ENCODE measurements at places on chromosomes 12 and 14. TPM values are rescaled to one million over a fixed set of nuclear protein-coding genes. Genes with fewer than 3 reads are reported as not detected.

DNA sequence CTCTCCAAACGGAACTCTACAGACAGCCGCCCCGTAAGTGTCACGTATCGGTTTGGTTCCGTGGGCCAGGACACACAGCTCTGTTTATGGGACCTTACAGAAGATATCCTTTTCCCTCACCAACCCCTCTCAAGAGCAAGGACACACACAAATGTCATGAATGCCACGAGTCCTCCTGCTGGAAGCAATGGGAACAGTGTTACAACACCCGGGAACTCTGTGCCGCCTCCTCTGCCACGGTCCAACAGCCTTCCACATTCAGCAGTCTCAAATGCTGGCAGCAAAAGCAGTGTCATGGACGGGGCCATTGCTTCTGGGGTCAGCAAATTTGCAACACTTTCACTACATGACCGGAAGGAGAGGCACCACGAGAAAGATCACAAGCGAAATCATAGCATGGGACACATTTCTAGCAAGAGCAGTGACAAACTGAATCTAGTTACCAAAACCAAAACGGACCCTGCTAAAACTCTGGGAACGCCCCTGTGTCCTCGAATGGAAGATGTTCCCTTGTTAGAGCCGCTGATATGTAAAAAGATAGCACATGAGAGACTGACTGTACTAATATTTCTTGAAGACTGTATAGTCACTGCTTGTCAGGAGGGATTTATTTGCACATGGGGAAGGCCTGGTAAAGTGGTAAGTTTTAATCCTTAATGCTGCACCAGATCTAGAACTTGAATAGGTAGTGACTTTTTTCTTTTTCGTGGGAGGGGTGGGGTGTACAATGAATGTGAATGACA lies 69.7 kb downstream of the WDR20 start:
- peaks cover 25% of the 10 kb centered on the region for H3K36me3 ChIP-seq
- no peaks in the 10 kb centered on the region for H3K4me1 ChIP-seq
- DNase-seq, result no peak
- no peak overlapping the region for H3K27ac ChIP-seq

- H3K4me1 ChIP-seq, result no peaks in the 10 kb centered on the region
- H3K27ac ChIP-seq, result no peak overlapping the region
- DNase-seq, result no peak
- H3K4me3 ChIP-seq, result no peak overlapping the region
- H3K36me3 ChIP-seq, result no peaks in the 10 kb centered on the region
Observed at GRCh38 chr12:6095269-6095668, 29.2 kb downstream of the VWF start.

DNA sequence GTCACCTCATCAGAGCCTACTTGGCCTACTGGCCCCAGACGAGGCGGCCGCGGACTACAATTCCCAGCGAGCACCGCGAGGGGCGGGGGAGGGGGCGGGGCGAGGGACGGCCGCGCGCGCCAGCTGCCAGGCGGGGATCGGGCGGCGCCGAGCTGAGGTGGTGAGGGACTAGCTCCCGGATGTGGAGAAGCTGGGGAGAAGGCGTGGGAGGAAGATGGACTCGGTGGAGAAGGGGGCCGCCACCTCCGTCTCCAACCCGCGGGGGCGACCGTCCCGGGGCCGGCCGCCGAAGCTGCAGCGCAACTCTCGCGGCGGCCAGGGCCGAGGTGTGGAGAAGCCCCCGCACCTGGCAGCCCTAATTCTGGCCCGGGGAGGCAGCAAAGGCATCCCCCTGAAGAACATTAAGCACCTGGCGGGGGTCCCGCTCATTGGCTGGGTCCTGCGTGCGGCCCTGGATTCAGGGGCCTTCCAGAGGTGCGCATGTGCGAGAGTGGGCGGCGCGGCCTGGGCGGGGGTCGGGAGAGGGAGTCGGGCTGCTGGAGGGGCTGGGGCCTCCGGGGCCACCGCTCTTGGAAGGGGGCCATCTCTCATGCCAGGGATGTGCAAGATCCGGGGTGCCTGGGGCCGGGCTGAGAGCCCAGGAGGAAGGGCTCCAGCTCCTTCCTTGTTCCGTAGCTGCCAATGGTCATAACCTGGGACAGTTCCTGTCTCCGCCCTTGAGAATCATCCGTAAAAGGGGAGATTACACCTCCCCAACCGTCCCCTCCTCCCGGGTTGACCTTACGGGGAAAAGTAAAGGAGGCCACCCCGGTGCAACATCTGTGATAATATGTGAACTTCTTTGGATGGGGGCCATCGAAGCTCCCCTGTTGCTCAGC lies at the start of gene CMAS:
Gene CMAS, plus strand, starts transcription at position 129 of the 878 bp plus-strand sequence. Its CDS starts 86 bp downstream, at position 215.
- no peaks in the 10 kb centered on the region for H3K27me3 ChIP-seq
- H3K36me3 ChIP-seq, result peaks cover 15% of the 10 kb centered on the region
- peak; percentile 84 for DNase-seq
- peak within 1 kb of the TSS; percentile 97 for H3K4me3 ChIP-seq
- peak within 1 kb of the TSS; percentile 79 for H3K27ac ChIP-seq
- H3K4me1 ChIP-seq, result peaks cover 31% of the 10 kb centered on the region

DNA sequence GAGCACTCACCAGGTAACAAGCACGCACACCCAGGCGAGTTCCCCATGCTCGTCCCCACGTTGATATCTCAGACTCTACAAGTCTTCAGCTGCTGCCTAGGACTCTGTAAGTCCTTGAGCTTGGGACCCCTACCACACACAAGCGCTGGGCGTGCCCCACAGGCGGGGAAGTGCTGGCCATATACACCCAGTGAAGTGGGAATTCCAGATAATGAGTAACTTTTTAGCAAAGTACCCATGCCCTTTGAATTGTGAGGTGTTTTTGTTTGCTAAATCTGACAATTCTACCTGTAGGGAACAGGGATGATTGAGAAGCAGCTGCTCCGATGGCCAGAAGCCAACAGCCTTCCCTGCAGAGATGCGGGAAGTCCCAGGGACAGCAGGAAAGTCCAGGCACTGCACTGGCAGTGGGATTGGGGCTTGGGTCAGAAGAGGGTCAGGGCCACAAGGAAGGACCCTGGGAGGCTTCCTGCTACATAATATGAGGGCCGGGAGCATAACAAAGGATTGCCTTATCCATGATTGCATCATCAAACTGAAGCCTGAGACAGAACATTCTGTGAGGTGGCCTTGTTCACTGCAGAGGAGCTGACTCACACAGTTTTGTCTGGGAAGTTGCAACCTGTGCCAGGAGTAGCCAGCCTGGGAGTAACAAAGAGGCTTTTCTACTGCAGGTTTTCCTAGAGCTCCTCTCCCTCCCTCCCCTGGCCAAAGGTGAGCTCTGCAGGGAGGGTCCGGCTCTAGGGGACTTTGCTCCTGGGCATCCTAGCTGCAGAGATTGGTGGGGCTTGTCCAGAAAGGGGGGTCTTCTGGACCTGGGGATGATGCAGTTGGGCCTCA lies 13.2 kb upstream of the SERPINA3 start:
- H3K4me1 ChIP-seq, result no peaks in the 10 kb centered on the region
- no peaks in the 10 kb centered on the region for H3K36me3 ChIP-seq
- H3K27me3 ChIP-seq, result no peaks in the 10 kb centered on the region
- H3K4me3 ChIP-seq, result no peak overlapping the region
- H3K27ac ChIP-seq, result no peak overlapping the region

DNA sequence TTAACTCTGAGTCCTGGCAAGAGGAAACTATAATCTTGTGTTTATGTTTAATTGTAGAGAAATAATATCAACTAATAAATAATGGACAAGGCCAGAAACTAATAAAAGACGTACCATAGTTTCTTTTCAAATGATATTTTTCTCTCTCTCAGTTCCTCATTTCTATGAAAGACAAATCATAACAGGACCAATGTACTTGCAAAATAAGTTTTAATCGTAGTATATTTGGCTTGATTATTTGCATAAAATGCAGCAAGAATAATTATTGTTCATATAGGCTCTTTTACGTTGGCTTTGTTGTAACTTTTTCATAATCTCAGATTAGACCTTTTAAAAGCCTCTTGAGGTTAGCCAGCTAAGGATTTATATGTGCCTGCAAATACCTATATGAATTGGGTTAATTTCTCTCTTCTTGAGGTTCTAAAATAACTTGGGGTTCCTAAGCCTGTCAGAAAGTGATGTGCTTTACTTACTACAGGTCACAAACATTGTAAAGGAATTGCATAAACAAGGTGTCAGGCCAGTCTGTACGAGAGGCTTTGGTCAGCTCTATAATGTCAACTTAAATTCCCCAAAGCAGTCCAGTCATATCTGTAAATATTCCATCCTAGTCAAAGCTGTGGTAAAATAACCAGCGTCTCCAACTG lies 152.8 kb upstream of the PTPRQ start:
- no peak overlapping the region for H3K4me3 ChIP-seq
- no peak overlapping the region for H3K27ac ChIP-seq
- no peak for DNase-seq
- no peaks in the 10 kb centered on the region for H3K4me1 ChIP-seq
- no peaks in the 10 kb centered on the region for H3K27me3 ChIP-seq

DNA sequence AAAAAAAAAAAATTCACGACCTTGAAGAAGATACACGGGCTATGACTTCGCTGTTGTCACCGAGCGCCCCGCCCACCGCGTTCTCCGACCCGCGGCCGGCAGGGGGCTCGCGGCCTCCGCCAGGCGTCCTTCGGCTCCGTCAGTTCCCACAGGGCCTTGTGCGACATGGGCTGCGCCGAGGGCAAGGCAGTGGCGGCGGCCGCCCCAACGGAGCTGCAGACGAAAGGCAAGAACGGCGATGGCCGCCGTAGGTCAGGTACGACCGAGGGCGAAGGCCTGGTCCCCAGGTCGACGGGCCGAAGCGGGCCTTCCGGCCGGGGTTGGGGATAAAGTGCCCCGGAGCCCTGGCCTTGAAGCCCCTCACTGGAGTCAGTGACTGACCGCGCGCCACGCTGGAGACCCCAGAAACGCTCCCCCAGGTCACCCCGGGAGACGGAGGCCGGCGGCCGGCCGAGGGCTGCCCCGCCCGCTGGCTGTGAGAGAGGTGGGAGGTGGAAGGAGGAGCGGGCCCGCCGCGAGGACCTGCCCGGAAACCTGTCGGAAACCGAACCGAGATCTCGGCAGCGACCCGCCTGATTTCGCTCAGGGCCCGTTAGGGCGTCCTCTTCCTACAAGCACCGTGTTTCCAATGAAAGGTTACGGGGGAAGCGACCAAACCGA lies at the start of gene TXNRD1:
Gene TXNRD1, plus strand, starts transcription at position 142 of the 660 bp plus-strand sequence. Its CDS starts 24 bp downstream, at position 166.
- H3K4me1 ChIP-seq, result peaks cover 46% of the 10 kb centered on the region
- peaks cover 6% of the 10 kb centered on the region for H3K27me3 ChIP-seq
- peaks cover 6% of the 10 kb centered on the region for H3K36me3 ChIP-seq
- peak within 1 kb of the TSS; percentile 76 for H3K4me3 ChIP-seq
- peak; percentile 87 for DNase-seq
- H3K27ac ChIP-seq, result peak within 1 kb of the TSS; percentile 35

DNA sequence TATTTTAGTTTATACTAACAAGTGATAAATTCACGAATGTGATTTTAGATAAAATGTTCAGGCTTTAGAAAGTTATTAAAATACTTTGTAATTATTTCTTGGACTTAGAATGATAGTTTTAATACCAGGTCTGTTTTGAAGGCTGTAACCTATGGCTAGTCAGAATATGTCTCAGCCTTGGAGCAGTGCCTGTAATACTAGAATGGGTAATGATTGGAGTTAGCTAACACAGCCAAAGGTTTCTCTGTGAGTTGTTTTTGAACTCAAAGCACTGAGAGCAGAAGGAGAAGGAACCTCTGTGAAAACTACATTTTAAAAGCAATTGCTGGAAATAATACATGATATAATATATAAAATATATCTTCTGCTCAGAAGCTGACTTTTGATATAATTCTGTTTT lies 110.1 kb downstream of the TMEM117 start:
- no peak overlapping the region for H3K4me3 ChIP-seq
- no peak overlapping the region for H3K27ac ChIP-seq
- H3K27me3 ChIP-seq, result no peaks in the 10 kb centered on the region
- no peaks in the 10 kb centered on the region for H3K36me3 ChIP-seq

- no peak for DNase-seq
- no peak overlapping the region for H3K4me3 ChIP-seq
- H3K27ac ChIP-seq, result no peak overlapping the region
- H3K27me3 ChIP-seq, result no peaks in the 10 kb centered on the region
Observed at GRCh38 chr12:33672836-33673577, 233.4 kb upstream of the SYT10 start.

- peaks cover 18% of the 10 kb centered on the region for H3K36me3 ChIP-seq
- H3K27me3 ChIP-seq, result no peaks in the 10 kb centered on the region
- H3K4me3 ChIP-seq, result no peak overlapping the region
- H3K27ac ChIP-seq, result no peak overlapping the region
Observed at GRCh38 chr12:15933751-15934150, 22.6 kb downstream of the DERA start.

GRCh38 chr14:51484485-51484884 lies 167.2 kb upstream of the FRMD6 start:
- no peak for DNase-seq
- H3K27ac ChIP-seq, result no peak overlapping the region
- no peaks in the 10 kb centered on the region for H3K4me1 ChIP-seq
- H3K4me3 ChIP-seq, result no peak overlapping the region

DNA sequence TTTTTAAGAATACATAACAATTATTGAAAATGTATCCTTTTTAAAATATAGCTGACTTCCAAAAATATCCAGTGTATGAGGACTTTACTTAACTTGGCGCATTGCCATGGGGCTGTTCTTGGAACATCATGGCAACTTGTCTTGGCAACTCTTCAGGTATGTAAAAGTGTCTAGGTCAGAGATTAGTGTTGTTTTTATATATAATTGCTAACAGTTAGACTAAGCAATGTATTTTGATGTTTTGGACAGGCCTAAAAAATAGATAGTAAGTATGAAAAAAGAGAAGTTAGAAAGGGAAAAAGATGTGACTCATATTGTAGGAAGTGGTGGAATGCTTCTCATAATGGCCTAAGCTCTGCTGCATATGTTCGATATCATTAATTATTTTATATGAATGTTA lies 70.9 kb downstream of the MON2 start:
- H3K27ac ChIP-seq, result no peak overlapping the region
- peaks cover 38% of the 10 kb centered on the region for H3K36me3 ChIP-seq
- peaks cover 4% of the 10 kb centered on the region for H3K4me1 ChIP-seq
- no peak overlapping the region for H3K4me3 ChIP-seq
- H3K27me3 ChIP-seq, result no peaks in the 10 kb centered on the region
- no peak for DNase-seq

GRCh38 chr12:46179693-46180452 lies 89.0 kb downstream of the SLC38A1 start:
- peak overlapping the region; percentile 1 for H3K27ac ChIP-seq
- peaks cover 31% of the 10 kb centered on the region for H3K36me3 ChIP-seq
- H3K4me3 ChIP-seq, result no peak overlapping the region
- no peak for DNase-seq
- H3K4me1 ChIP-seq, result peaks cover 20% of the 10 kb centered on the region

- H3K4me3 ChIP-seq, result no peak overlapping the region
- no peak overlapping the region for H3K27ac ChIP-seq
- H3K4me1 ChIP-seq, result peaks cover 3% of the 10 kb centered on the region
- no peak for DNase-seq
Observed at GRCh38 chr12:75471902-75472890, 8.4 kb upstream of the GLIPR1 start.

Gene TROAP
- 79.5 TPM for total RNA-seq

Gene PPM1A
- 54.5 TPM for total RNA-seq

Gene WIF1
- total RNA-seq, result not detected

Gene TNFRSF1A
- 61.9 TPM for total RNA-seq

Gene RNASE7
- not detected for total RNA-seq

Gene SLC17A8
- total RNA-seq, result not detected

Gene IGF1
- 0.86 TPM for total RNA-seq

Gene ADCY4
- 5.9 TPM for total RNA-seq

Gene TTC8
- total RNA-seq, result 1.8 TPM

Gene OLR1
- total RNA-seq, result not detected

Gene PNMA1
- 30.0 TPM for total RNA-seq

Gene LRRC43
- not detected for total RNA-seq
